ENCODE measurements at places on chromosomes 3 and 15. TPM values are rescaled to one million over a fixed set of nuclear protein-coding genes. Genes with fewer than 3 reads are reported as not detected.

GRCh38 chr3:197003461-197004385 lies 25.9 kb downstream of the MELTF start:
- no peak for DNase-seq
- no peaks in the 10 kb centered on the region for H3K36me3 ChIP-seq
- H3K27me3 ChIP-seq = peaks cover 4% of the 10 kb centered on the region
- peak overlapping the region; percentile 74 for H3K4me3 ChIP-seq
- H3K4me1 ChIP-seq = peaks cover 3% of the 10 kb centered on the region

LDHAL6B gene
- not detected for total RNA-seq

- H3K27me3 ChIP-seq = no peaks in the 10 kb centered on the region
- H3K4me1 ChIP-seq = no peaks in the 10 kb centered on the region
- no peak overlapping the region for H3K27ac ChIP-seq
- no peak for DNase-seq
- H3K36me3 ChIP-seq = no peaks in the 10 kb centered on the region
- H3K4me3 ChIP-seq = no peak overlapping the region
Observed at GRCh38 chr3:21587894-21588293, 163.1 kb downstream of the ZNF385D start.

DNA sequence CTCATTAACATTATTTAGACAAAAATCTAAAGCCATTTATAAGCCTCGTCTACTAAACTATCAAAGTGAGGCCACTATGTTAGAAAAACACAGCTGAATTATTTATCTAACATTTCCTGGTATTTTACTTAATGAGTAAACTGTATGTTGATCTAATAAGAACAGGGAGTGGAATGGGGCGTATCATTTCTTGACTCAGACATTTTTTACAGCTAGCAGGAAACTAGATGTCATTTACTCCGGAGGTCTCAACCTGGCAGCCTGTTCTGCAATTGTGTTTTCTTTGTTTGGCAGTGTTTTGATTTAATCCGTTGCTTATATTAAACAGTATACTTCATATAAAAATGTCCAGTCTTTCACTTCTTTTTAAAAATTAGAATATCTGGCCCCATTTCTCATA lies 79.1 kb upstream of the ABI3BP start:
- H3K36me3 ChIP-seq = no peaks in the 10 kb centered on the region
- H3K27me3 ChIP-seq = no peaks in the 10 kb centered on the region
- peaks cover 9% of the 10 kb centered on the region for H3K4me1 ChIP-seq
- H3K4me3 ChIP-seq = no peak overlapping the region
- H3K27ac ChIP-seq = no peak overlapping the region

CHRD gene
- under 0.01 TPM for total RNA-seq

DNA sequence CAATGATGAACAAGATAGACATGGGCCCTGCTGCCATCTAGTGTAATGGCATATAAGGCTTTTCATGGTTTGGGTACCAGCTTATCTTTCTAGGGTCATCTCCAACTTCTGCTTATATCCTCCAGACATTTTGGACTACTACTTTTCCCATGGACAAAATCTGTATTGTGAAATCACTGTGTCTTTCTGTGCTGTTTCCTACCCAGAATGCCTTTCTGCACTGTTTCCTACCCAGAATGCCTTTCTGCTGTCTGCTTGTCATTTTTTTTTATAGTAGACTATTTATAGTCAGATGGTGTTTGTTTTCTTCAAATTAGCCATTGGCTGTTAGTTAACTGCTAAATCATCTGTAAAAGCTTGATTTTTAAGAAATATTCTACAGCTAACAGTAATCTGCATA lies 20.1 kb downstream of the VPS8 start:
- no peak overlapping the region for H3K4me3 ChIP-seq
- no peak for DNase-seq
- H3K4me1 ChIP-seq = no peaks in the 10 kb centered on the region
- peaks cover 11% of the 10 kb centered on the region for H3K36me3 ChIP-seq

- no peaks in the 10 kb centered on the region for H3K4me1 ChIP-seq
- peak overlapping the region; percentile 26 for H3K4me3 ChIP-seq
- H3K27ac ChIP-seq = no peak overlapping the region
- peaks cover 14% of the 10 kb centered on the region for H3K27me3 ChIP-seq
Observed at GRCh38 chr3:56467801-56468183, 475 bp downstream of the ERC2 start.

DNA sequence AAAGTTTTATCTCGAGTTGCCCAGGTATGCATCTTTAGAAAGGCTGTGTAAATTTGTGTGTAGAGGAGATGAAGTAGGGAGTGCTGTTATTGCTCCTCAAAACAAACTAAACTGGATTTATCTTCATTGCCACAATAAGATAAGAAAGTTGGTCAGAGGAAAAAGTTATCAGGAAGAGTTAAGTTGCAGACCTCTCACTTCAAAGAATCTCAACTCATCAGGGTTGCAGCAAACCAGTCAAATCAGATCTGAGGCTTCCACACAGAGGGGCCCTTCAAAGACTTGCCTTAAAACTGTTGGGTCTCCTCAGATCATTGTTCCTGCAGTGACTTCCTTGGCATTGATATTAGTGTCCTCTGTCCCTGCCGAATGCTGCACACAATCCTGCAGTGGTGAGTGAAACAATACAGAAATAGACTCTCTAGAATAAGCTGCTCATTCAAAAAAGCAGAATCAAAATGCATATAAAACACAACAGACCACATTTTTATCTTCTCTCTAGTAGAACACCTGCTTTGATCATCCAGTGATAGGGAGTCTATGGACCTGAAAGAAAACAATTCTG lies 191.2 kb upstream of the CBLB start:
- no peak for DNase-seq
- no peaks in the 10 kb centered on the region for H3K4me1 ChIP-seq
- no peak overlapping the region for H3K4me3 ChIP-seq

PLD1 gene
- 9.2 TPM for total RNA-seq

- peaks cover 10% of the 10 kb centered on the region for H3K4me1 ChIP-seq
- no peak overlapping the region for H3K4me3 ChIP-seq
- no peak overlapping the region for H3K27ac ChIP-seq
- DNase-seq = no peak
- H3K27me3 ChIP-seq = no peaks in the 10 kb centered on the region
Observed at GRCh38 chr3:194637066-194637465, 3.8 kb upstream of the TMEM44 start.

MLH1 gene
- total RNA-seq = 46.7 TPM

KCNMB2 gene
- not detected for total RNA-seq

IL5RA gene
- not detected for total RNA-seq

- H3K36me3 ChIP-seq = no peaks in the 10 kb centered on the region
- peaks cover 5% of the 10 kb centered on the region for H3K4me1 ChIP-seq
- H3K4me3 ChIP-seq = peak overlapping the region; percentile 38
- DNase-seq = peak; percentile 70
Observed at GRCh38 chr3:32401556-32402081, 10.0 kb downstream of the CMTM7 start.

DNA sequence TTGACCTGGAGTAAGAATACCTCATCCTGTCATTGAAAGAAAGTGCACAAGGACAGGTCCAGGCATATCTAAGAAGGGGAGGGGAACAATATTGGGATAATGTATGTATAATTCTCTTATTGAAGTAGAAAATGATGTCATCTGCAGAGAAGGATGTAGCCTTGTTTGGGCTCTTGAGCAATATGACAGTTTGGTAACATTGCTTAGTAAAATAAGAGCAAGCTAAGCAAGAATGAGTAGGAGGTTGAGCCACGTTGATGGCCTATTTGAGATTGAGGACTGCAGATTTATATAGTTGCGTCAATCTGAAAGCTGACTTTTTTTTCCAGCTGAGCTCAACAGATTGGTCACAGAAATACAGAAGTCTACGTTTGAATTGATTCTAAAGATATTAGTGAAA lies 145.2 kb downstream of the FILIP1L start:
- H3K27ac ChIP-seq = no peak overlapping the region
- DNase-seq = no peak
- no peaks in the 10 kb centered on the region for H3K36me3 ChIP-seq
- peaks cover 15% of the 10 kb centered on the region for H3K4me1 ChIP-seq
- no peaks in the 10 kb centered on the region for H3K27me3 ChIP-seq

HEG1 gene
- 23.9 TPM for total RNA-seq

DNA sequence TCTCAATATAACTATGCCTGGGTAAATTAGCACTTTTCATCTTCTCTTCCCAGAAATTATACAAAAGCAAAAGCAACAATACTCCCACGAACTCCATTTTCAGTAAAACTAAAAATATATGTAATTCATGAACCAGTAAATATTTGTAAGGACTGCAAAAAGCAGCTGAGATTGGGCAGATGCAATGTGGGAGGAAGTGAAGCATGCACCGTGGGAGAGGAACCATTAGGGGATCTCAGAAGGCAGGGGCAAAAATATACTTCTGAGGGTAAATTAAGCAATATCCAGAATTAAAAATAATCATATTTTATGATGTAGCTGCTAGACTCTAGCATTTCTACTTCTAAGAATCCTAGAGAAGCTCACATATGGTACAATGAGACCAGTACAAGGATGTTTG lies 20.2 kb downstream of the CFAP91 start:
- DNase-seq = no peak
- H3K4me1 ChIP-seq = no peaks in the 10 kb centered on the region
- peaks cover 5% of the 10 kb centered on the region for H3K27me3 ChIP-seq

DNA sequence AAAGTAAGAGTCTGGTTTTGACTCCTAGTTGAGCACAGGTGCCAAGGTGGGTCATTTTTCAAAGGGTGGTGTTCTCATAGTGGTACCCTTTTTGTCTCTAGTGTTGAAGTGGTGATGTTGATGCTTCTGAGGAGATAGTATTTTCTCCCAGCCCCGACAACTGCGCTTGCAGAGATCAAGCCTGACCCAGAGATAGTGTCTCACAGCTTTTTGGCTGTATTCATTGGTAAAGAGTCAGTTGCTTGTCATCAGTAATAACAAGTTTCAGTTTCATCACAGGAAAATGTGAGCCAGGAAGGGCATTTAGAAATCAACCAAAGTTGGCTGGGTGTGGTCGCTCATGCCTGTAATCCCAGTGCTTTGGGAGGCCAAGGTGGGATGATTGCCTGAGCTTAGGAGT lies 139.3 kb downstream of the NFKBIZ start:
- H3K4me1 ChIP-seq = peaks cover 5% of the 10 kb centered on the region
- H3K27me3 ChIP-seq = no peaks in the 10 kb centered on the region
- DNase-seq = no peak
- no peak overlapping the region for H3K4me3 ChIP-seq
- no peaks in the 10 kb centered on the region for H3K36me3 ChIP-seq

DNA sequence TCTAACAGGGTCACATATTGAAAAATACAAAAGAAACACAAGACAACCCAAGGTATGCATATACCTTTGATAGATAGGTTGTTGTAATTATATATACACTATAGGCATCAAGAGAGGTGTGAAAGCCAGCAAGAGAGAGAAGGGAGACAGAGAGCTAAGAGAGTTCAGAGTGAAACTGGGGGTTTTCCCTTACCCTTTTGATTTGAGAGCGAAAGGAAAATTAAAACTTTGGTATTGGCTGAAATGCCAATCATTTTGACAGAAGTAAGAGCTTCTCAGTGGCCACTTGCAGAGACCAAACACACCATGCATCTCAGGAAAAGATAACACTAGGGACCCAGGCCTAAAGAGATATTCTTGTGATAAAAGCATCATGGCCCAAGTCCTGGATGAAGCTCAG lies 183.6 kb downstream of the SHOX2 start:
- no peaks in the 10 kb centered on the region for H3K36me3 ChIP-seq
- H3K4me1 ChIP-seq = no peaks in the 10 kb centered on the region
- no peak for DNase-seq

GRCh38 chr3:196694202-196694638 lies 17.8 kb downstream of the CEP19 start:
- H3K4me1 ChIP-seq = 0 out of 2 replicates have a peak, but pooled peaks cover 1% of the 10 kb centered on the region
- H3K36me3 ChIP-seq = no peaks in the 10 kb centered on the region
- no peak overlapping the region for H3K4me3 ChIP-seq
- peaks cover 7% of the 10 kb centered on the region for H3K27me3 ChIP-seq
- DNase-seq = peak; percentile 13
- H3K27ac ChIP-seq = no peak overlapping the region

DNA sequence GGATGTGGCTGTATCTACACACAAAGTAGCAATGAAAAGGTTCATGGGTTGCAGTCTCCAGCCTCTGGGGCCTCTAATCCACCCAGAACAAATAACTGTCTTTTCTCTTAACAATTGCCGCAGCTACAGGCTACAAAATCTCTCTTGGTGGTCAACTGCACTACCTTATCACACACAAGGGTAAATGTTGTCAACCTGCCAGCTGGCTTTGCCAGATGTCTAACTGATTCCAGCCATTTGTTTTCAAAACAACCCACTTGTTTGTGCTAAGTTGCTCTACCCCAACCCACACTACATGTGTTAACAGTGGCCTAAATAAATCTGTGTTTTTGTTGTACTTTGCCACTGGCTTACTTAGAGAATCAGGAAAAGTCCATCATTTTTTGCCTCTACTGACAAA lies 447.3 kb downstream of the TAFA4 start:
- no peaks in the 10 kb centered on the region for H3K4me1 ChIP-seq
- DNase-seq = no peak
- H3K27me3 ChIP-seq = no peaks in the 10 kb centered on the region
- H3K36me3 ChIP-seq = no peaks in the 10 kb centered on the region
- H3K27ac ChIP-seq = no peak overlapping the region

CCDC54 gene
- total RNA-seq = not detected

GRCh38 chr3:31390466-31390865 lies 142.3 kb upstream of the STT3B start:
- H3K4me3 ChIP-seq = no peak overlapping the region
- DNase-seq = no peak
- H3K4me1 ChIP-seq = no peaks in the 10 kb centered on the region

- H3K4me3 ChIP-seq = no peak overlapping the region
- H3K27me3 ChIP-seq = peaks cover 54% of the 10 kb centered on the region
- no peaks in the 10 kb centered on the region for H3K36me3 ChIP-seq
- H3K27ac ChIP-seq = no peak overlapping the region
- H3K4me1 ChIP-seq = no peaks in the 10 kb centered on the region
Observed at GRCh38 chr3:46372492-46373359, 2.0 kb downstream of the CCR5 start.

MUC4 gene
- not detected for total RNA-seq

UBE2Q2 gene
- 44.2 TPM for total RNA-seq

RASA2 gene
- total RNA-seq = 22.5 TPM

RLBP1 gene
- not detected for total RNA-seq

GRCh38 chr15:63236272-63236671 lies 41.1 kb upstream of the APH1B start:
- DNase-seq = peak; percentile 92
- H3K36me3 ChIP-seq = no peaks in the 10 kb centered on the region
- no peaks in the 10 kb centered on the region for H3K27me3 ChIP-seq

DNA sequence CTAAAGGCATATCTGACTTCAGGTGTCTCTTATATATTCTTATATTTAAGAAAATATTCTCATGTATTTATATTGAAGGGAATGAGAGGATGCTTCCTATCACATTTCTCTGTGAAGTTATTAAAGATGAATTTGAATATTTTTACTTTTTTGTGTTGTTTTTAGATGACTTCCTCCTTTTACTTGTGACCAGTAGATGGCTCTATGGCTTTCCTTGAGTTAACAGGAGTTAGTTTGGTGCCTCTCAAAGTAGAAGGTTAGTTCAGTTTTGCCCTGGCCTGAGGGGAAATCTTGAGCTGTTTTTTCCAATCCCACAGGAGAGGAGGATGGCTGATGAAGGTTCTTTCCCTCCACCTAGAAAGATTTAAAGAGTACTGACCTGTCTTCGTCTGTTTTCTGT lies 80.7 kb downstream of the SQOR start:
- H3K27me3 ChIP-seq = no peaks in the 10 kb centered on the region
- H3K27ac ChIP-seq = no peak overlapping the region
- DNase-seq = peak; percentile 32
- H3K36me3 ChIP-seq = no peaks in the 10 kb centered on the region
- H3K4me1 ChIP-seq = peaks cover 3% of the 10 kb centered on the region

- DNase-seq = no peak
- H3K27ac ChIP-seq = no peak overlapping the region
- H3K36me3 ChIP-seq = no peaks in the 10 kb centered on the region
- peaks cover 2% of the 10 kb centered on the region for H3K4me1 ChIP-seq
- H3K27me3 ChIP-seq = no peaks in the 10 kb centered on the region
Observed at GRCh38 chr3:188721312-188721711, 450.5 kb upstream of the TPRG1 start.
